Activated naive CD4-positive, alpha-beta T cell treated with anti-CD3 and anti-CD28 coated beads for 36 hours (primary cell): ENCODE measurements at places on chromosomes 5 and 9. TPM values are rescaled to one million over a fixed set of nuclear protein-coding genes. Genes with fewer than 3 reads are reported as not detected.

DNA sequence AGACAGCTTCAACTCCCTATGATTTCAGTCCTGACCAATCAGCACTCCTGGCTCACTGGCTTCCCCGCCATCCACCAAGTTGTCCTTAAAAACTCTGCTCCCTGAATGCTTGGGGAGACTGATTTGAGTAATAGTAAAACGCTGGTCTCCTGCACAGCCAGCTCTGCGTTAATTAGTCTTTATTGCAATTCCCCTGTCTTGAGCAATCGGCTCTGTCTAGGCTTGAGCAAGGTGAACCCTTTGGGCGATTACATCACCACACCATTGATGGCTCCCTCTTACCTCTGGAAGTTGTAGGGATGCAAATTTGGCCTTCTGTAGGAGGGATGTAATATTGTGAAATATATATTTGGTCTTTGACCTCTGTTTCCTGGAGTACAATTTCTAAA lies 2.9 kb upstream of the SLC23A1 start:
- no peak overlapping the region for H3K27ac ChIP-seq
- H3K4me3 ChIP-seq, result no peak overlapping the region
- no peaks in the 10 kb centered on the region for H3K27me3 ChIP-seq
- no peak for DNase-seq
- H3K36me3 ChIP-seq, result no peaks in the 10 kb centered on the region

- H3K4me3 ChIP-seq, result no peak overlapping the region
- peaks cover 2% of the 10 kb centered on the region for H3K4me1 ChIP-seq
- H3K36me3 ChIP-seq, result no peaks in the 10 kb centered on the region
Measured at GRCh38 chr5:160197341-160198144, 31.8 kb upstream of the FABP6 start.

- H3K4me1 ChIP-seq, result no peaks in the 10 kb centered on the region
- H3K27ac ChIP-seq, result no peak overlapping the region
- no peak for DNase-seq
- H3K4me3 ChIP-seq, result no peak overlapping the region
- no peaks in the 10 kb centered on the region for H3K27me3 ChIP-seq
Measured at GRCh38 chr5:109063223-109063622, 315.5 kb downstream of the FER start.

- H3K27ac ChIP-seq, result no peak overlapping the region
- no peaks in the 10 kb centered on the region for H3K36me3 ChIP-seq
- H3K4me1 ChIP-seq, result peaks cover 2% of the 10 kb centered on the region
Measured at GRCh38 chr5:141663506-141663905, 12.3 kb upstream of the FCHSD1 start.

Gene C5orf46
- total RNA-seq, result not detected

Gene SPINK13
- total RNA-seq, result not detected

Gene LEAP2
- total RNA-seq, result 1.8 TPM

Gene CORO2A
- 8.2 TPM for total RNA-seq

- no peaks in the 10 kb centered on the region for H3K4me1 ChIP-seq
- no peaks in the 10 kb centered on the region for H3K27me3 ChIP-seq
- DNase-seq, result no peak
- H3K4me3 ChIP-seq, result no peak overlapping the region
Measured at GRCh38 chr5:17079562-17079961, 137.9 kb upstream of the BASP1 start.

- DNase-seq, result no peak
- no peak overlapping the region for H3K27ac ChIP-seq
- peaks cover 33% of the 10 kb centered on the region for H3K36me3 ChIP-seq
- H3K4me1 ChIP-seq, result no peaks in the 10 kb centered on the region
- H3K4me3 ChIP-seq, result no peak overlapping the region
- H3K27me3 ChIP-seq, result no peaks in the 10 kb centered on the region
Measured at GRCh38 chr5:34905564-34905963, 9.7 kb downstream of the RAD1 start.

Gene NFIB
- total RNA-seq, result not detected

DNA sequence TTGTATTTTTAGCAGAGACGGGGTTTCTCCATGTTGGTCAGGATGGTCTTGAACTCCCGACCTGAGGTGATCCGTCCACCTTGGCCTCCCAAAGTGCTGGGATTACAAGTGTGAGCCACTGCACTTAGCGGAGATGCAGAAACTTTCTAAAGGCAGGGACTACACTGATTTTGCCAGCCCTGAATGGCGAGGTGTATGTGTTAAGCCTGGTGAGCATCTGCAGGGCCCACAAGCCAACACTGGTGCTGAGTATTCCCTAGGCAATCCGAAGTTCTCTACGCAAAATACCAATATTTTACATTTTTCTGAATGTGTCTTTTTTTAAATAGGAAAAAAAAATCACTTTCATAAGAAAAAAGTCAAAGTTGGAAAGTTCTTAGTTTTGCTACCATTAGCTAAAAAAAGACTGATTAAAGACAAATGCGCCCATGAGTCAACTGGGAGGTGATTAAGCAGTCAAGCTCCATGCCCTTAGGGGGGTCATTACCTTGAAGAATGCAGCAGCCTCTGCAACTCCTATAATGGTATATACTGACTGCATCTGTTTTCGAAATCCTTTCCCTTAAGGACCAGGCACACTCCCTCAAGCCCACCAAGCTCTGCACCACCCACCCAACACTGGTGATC lies 502.8 kb downstream of the BNC2 start:
- DNase-seq, result no peak
- no peaks in the 10 kb centered on the region for H3K27me3 ChIP-seq
- no peaks in the 10 kb centered on the region for H3K4me1 ChIP-seq
- no peak overlapping the region for H3K4me3 ChIP-seq

Gene CER1
- total RNA-seq, result not detected

Gene ST8SIA4
- 11.2 TPM for total RNA-seq

Gene PCDHGA5
- 0.05 TPM for total RNA-seq

DNA sequence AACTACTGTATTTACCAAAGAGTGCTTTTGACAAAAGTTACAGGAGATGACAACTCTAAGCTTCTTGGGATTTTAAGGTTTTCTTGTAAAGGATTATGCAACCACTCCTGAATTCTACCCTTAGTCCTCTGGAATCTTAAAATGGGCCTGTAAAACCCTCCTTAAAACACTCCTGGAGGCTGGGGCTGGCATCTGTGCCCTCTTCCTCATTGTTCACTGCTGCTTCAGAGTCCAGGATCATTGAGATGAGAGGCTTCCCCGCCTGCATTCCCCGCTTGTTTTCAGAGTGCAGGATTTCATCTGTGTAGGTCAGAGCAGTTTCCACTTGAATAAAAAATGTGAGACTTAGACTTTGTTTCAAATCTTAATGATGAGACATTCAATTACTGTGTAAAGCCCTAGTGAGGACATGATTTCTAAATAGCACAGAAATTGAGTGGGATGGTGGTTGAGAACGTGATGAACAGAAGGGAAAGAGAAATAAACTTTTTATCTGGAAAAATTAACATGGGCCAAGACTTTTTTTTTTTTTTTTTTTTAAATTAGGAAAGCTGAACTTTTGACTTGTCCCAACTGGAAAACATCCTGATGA lies 40.4 kb downstream of the PCSK5 start:
- H3K27ac ChIP-seq, result no peak overlapping the region
- peaks cover 21% of the 10 kb centered on the region for H3K36me3 ChIP-seq
- H3K4me3 ChIP-seq, result no peak overlapping the region
- H3K4me1 ChIP-seq, result peaks cover 24% of the 10 kb centered on the region
- no peak for DNase-seq
- no peaks in the 10 kb centered on the region for H3K27me3 ChIP-seq

DNA sequence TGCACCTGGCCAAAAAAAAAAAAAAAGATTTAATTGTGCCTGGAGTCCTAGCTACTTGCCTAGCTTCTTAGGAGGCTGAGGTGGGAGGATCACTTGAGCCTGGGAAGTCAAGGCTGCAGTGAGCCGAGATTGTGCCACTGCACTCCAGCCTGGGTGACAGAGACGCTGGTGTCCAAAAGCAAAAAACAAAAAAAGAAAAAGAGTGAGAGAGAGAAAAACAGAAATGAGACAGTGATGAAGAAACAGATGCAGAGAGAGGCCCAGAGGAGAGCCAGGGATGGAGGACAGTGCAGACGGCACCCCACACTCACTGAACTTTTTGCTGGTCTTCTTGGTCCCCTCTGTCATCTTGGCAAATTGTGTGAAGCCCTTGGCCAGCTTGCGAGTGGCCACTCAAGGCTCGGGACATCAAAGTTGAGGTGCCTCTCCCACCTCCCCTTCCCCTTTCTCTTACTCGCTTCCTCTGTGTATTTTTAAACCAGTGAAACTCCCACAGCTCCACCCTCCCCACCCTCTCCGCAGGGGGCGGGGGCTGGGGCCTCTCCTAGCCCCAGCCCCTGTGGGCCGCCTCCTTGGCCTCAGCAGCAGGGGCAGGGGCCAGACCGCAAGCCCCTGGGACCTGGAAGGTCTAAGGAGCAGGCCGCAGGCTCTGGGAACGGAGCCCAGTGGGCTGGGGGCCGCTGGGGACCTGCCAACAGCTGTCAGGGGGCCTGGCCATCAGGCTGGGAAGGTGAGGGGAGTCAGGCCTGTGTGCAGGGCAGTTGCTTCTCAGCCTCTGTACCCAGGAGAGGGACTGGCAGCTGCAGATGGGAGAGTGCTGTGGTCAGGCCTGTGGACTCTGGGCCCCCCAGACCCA lies at the start of gene SH2D3C:
Gene SH2D3C (minus strand): TSS at position 387 of the 856 bp plus-strand sequence. CDS start 39 bp downstream, at position 348.
- no peaks in the 10 kb centered on the region for H3K27me3 ChIP-seq
- H3K36me3 ChIP-seq, result peaks cover 20% of the 10 kb centered on the region
- peak within 1 kb of the TSS; percentile 96 for H3K27ac ChIP-seq
- DNase-seq, result peak; percentile 69
- H3K4me1 ChIP-seq, result peaks cover 59% of the 10 kb centered on the region

GRCh38 chr5:64766941-64767340 lies 1.6 kb downstream of the SREK1IP1 start:
- no peak for DNase-seq
- no peak overlapping the region for H3K27ac ChIP-seq
- H3K27me3 ChIP-seq, result no peaks in the 10 kb centered on the region
- H3K36me3 ChIP-seq, result peaks cover 8% of the 10 kb centered on the region
- peaks cover 46% of the 10 kb centered on the region for H3K4me1 ChIP-seq

DNA sequence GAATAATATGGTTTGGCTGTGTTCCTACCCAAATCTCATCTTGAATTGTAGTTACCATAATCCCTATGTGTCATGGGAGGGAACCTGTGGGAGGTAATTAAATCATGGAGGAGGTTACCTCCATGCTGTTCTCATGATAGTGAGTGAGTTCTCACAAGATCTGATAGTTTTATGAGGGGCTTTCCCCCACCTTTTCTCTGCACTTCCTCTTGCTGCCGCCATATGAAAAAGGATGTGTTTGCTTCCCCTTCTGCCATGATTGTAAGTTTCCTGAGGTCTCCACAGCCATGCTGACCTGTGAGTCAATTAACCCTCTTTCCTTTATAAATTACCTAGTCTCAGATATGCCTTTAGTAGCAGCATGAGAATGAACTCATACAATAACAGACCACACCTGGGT lies 63.7 kb upstream of the PRR16 start:
- no peak overlapping the region for H3K4me3 ChIP-seq
- H3K4me1 ChIP-seq, result no peaks in the 10 kb centered on the region
- no peak for DNase-seq
- no peaks in the 10 kb centered on the region for H3K27me3 ChIP-seq
- no peaks in the 10 kb centered on the region for H3K36me3 ChIP-seq

- no peaks in the 10 kb centered on the region for H3K4me1 ChIP-seq
- no peak overlapping the region for H3K4me3 ChIP-seq
- H3K27me3 ChIP-seq, result no peaks in the 10 kb centered on the region
- no peak for DNase-seq
Measured at GRCh38 chr9:73537561-73537960, 385.9 kb downstream of the ANXA1 start.

DNA sequence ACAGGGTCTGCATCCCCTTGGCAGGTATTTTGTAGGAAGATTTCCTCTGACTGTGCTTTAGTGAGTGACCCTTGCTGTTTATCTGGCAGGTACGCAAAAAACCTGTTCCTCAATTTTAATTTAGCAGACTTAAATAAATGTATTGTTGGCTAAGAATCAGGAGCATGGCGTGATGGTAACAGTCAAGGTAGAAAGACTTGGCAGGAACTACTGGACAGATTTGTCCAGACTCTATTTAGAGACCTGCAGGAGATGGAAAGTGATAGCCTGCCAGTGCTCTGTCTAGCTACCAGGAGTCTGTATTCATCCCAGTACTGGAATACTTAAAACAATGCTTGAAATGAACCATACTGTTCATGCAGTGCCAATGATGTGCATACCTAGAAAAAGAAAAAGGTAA lies 78.8 kb upstream of the MAST4 start:
- no peak for DNase-seq
- H3K4me1 ChIP-seq, result no peaks in the 10 kb centered on the region
- H3K27me3 ChIP-seq, result peaks cover 4% of the 10 kb centered on the region
- H3K27ac ChIP-seq, result no peak overlapping the region

DNA sequence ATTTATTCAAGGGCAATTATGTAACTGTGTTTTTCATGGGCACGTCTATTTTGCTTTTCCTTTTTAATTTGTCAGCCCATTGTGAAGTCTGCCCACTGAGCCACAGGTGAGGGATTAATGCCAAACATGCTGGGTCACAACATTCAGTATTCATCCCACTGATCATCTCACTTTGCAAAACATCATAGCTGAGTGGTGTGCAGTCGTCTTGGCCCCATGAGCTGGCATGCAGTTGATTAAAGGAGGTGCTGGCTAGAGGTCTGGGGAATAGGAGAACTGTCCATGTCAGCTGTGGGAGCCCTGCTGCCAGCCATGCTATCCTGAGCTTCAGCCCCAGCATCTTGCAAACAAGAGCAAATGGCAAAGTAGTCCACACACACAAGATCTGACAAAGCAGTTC lies 11.7 kb upstream of the ESM1 start:
- H3K4me1 ChIP-seq, result peaks cover 17% of the 10 kb centered on the region
- DNase-seq, result no peak
- no peak overlapping the region for H3K27ac ChIP-seq
- H3K36me3 ChIP-seq, result no peaks in the 10 kb centered on the region
- no peak overlapping the region for H3K4me3 ChIP-seq
